ENCODE measurements at places on chromosomes 4 and X.
A peak's percentile ranks its signal among the peaks of the same experiment; 100 is the strongest.

DNA sequence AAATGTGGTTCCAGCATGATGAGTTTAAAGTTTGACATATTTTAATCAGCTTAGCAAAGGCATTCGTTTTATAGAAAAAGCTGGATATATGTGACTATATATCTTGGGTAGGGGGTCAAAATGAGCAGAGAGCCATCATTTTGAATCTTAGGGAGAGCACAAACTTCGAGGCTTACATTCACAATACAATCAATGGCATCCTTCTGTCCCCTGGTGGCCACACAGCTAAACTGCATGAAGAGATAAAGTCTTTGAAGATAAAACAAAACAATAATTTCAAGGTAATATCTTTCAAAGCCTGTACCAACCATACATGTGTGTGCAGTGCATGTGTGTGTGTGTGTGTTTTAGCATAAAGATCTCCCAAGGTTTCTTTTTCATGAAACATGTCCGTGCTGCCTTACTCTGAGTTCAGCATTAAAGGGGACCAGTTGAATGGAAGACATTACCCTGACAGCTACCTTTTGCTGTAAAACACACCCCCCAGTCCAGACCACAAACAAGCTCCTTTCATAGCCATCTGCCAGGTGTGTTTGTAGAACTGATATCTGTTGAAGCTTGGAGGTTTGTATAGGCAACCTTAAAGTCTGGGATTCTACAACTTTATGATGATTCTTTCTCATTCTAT, 22.0 kb downstream of the DYNLT3 start:
- peak; percentile 55 for DNase-seq

DNA sequence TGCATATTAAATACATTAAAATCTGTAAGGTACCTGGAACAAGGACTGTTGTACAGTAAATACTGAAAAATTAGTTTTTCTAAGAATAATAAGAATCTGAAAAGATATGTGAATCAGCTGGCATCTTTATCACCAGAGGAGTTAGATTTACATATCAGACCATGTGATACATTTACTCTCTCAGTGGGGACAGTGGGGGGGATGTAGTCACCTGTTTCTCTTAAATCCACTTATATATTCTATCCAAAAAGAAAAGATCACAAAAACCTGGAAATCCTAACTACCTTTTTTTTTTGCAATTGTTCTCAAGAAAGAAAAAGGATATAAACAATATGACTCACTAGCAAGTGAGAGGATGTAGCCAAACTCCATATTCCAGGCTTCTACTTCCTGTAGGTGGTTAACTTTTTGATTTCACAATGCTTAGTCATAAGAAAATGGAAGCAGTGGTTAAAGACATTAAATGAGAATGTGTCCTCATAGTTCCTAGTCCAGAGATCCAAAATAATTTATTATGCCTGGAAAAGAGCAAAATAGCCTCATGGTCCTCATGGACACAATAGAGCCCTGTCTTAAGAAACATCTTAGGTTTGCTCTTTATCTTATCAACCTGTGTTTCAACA, 22.5 kb upstream of the MYOZ2 start:
- DNase-seq = peak; percentile 79

- no peak for DNase-seq
These were observed 87.7 kb downstream of the CPEB2 start for GRCh38 chr4:15089979-15090378.

DNA sequence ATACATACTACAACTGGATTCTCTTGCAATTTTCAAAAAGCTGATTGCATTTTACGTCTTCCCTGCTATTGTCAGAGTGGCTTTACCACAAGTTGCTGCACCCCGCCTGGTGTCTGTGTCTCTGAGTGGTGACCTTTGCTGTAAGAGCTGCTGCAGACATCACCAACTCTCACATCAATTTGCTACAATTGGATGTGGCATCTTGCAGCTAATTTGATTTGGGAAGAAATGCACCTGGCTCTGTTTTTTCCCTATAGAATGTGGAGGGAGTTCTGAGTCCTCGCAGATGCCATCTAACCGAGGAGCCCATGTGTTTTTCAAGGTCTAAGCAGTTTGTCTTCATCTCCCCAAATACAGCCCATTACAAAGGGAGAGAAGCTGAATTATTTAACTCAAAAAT, 73.8 kb upstream of the PHOX2B start:
- no peak for DNase-seq

GRCh38 chrX:125203737-125204578, 115.7 kb upstream of the TEX13C start:
- DNase-seq = peak; percentile 67

DNA sequence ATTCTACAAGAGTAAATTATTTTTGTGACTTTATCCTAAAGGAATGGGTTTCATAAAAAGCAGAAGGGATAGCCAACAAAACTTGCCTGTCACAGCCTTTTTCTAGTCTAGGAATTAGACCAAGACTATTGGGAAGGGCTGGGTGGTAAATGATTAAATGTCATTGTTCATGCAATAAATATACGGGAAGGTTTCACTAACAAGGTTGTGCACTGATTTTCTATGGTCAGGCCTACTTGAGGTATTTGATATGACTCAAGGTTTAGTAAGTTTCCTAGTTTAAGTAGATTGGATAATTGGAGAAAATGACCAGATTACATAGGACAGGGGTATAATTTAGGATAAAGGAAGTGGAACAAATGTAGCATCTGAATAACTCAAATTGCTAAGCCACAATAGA, 249.1 kb upstream of the BMP3 start:
- no peak for DNase-seq

DNA sequence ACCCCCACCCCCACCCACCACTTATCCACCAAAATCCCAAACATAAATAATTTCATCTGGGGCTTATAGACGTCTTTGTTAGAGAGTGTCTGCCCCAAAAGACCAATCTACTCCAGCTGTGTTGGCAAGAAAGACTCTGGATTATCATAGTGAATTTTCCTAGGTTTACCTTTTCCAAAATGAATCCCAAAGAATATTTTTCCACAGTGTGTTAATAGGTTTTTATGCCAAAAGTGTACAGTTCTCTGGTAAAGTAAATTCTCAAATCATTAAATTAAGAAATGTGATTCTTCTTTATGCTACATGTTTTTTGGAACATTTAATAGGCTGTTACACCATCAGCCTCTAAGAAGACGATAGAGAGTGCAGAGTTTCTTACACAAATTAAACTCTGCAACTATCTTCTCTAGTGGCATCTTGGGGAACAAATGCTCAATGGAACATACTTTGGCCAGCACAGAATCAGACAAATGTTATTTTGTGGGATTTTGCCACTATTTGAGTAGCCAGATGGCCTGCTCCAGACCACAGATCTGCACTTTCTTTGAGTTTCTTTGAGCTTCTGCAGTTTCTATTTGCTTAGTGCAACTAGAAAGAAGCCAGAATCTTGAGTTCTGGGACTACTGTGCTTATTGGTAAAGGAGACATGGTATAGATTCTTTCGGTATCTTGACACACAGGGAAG, 206.0 kb downstream of the KIT start:
- no peak for DNase-seq

DNA sequence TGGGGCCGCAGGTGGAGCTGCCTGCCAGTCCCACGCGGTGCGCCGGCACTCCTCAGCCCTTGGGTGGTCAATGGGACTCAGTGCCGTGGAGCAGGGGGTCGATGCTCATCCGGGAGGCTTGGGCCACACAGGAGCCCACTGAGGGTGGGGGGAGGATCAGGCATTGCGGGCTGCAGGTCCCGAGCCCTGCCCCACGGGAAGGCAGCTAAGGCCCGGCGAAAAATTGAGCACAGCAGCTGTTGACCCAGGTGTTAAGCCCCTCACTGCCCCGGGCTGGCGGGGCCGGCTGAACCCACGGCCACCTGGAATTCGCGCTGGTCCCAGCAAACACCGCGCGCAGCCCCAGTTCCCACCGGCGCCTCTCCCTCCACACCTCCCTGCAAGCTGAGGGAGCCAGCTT, 26.1 kb downstream of the VCX2 start:
- no peak for DNase-seq

DNA sequence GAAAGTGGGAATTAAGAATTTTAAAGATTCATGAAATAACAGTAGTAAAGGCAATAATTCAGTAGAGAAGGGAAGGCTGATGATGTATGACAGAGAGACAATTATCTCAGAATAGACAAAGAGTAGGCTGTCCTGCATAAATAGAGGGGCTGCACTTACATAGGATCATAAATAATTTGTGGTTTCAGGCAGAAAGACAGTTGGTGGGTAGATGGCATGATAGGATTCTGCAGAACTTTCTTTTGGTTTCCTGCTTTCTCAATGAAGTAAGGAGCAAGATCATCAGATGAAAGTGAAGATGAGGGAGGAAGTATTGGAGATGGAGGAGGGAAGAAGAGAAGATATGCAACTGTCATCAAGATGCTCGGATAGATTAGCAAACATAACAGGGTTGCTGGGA, 604.9 kb upstream of the ZFP42 start:
- no peak for DNase-seq

GRCh38 chr4:55447108-55447708, 51.5 kb downstream of the TMEM165 start:
- no peak for DNase-seq

DNA sequence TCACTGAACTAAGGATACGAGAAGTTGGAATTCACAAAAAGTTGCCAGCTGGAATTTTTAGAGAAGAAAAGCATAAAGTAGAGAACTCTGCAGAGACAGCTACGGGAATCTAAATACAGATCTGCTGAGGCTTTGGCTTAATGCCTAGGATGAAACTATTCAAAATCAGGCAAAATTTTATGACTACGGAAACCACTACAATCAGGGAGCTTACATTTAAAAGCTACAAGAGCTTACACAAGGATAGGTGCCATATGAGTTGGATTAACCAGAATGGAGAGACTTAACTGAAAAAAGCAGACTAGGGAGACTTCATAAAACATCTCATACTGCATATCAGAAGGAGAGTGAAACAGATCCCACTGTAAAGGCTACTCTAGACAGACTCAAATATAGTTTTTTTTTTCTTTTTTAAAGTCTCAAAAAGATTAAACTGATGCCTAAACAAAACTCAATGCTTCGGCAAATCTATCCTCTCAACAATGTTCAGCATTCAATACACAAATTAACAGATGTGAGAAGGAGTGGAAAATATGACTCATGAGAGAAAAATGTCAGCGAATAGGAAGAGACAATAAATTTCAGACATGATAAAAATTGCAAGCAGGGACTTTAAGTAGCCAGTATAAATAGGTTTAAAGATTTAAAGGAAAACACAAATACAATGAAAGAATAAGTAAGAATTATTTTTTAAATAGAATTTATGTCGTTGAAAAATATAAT, 586.1 kb downstream of the FSTL5 start:
- DNase-seq = peak; percentile 61

DNA sequence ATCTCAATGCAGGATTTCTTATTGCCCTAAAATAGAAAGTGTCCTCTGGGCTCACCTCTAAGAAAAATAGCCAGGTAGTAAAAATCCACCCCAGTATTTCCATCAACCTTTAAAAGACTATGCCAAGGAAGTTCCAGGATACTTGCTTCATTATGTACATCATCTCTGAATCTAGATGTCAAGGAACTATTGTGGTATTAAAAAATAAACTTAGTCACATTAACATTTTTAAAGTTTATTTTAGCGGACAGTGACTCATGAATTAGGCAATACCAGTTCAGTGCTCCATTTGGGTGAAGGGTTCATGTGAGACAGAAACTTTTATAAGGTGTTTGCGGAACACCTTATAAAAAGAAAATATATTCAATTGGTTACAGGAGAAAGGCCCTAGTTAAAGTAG, 209.2 kb downstream of the ADAM29 start:
- DNase-seq = peak; percentile 1

DNA sequence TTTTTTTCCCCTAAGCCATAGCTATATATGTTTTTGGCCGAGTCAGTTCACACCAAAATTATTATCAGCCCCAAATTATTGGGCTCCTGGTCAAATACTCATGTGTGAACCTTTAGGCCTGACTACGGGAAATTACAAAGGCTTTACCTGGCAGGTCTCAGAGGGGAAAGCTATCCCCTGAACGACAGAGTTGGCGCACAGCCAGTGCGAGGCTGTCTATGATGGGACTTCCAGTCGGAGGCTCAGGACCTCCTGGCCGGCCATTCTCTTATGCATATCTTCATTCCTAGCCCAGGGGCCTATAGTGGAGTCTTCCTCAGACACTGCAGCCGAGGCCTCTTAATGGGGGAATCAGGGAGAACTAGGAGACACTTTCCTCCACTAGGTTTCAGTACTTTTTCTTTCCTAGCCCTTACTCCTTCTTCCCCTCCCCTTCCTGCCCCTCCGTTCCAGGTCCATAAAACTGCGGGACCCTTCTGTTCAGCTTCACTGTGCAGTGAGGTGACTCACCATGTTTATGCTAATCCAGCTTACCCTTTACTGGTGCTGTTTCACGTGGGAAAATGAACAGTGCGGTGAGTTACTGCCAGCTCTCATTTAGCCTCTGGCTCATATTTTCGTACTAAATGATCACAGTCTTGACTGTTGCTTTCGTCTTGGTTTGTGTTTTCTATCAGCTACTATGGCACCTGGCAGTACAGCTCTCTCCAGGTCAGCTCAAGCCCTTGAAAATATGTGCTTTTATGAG, 533.9 kb downstream of the FSTL5 start:
- DNase-seq = peak; percentile 83

DNA sequence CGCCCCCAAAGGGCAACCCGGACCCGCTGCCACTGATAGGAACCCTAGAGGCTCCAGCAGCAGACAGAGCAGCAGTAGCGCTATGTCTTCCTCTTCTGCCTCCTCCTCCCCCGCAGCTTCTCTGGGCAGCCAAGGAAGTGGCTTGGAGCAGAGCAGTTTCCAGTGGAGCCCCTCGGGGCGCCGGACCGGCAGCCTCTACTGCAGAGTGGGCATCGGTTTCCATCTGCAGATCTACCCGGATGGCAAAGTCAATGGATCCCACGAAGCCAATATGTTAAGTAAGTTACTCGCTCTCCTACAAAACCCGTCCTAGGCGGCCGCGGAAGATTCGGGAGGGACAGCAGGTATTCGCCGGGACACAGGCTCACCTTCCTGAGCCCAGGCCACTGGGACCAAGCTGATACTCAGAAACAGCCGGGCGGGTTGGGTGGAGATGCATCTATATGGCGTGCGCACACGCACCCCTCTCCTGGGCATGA, 477 bp downstream of the FGF5 start:
- peak; percentile 77 for DNase-seq

DNA sequence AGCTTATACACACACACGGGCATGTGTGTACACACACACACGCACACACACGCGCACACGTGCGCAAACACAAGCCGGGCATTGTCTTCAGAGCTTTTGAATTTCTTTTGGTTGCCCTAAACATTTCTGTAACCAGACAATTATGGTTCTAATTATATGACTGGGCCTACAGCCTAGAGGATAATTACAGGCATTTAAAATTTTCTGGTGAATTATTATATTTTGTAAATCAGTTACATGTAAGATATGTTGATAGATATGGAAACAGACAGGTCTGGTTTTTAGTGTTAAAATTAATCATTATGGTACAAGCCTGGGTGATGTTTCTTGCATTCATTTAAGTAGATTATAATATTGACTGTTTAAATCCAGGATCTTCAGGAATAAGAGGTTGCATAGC, 1120.5 kb downstream of the ADGRL3 start:
- no peak for DNase-seq

DNA sequence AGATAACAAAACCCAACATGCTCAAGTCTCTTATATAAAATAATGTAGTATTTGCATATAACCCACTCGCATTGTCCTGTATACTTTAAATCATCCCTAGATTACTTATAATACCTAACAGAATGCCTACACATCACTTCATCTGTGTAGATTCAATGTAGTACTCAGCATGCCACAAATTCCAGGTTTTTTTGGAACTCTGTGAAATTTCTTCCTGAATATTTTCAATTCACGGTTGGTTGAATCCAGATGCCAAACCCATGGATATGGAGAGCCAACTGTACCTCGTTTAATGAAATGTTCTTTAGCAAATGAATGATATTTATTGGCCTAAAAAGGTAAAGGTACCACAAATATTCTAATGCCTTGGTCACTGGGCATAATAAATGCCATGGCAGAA, 24.8 kb downstream of the CCNI start:
- no peak for DNase-seq

GRCh38 chrX:27600686-27601085, 10.5 kb downstream of the DCAF8L2 start:
- DNase-seq = no peak

Data from astrocyte of the hippocampus (primary cell).